Renal pelvis (tissue), 12 donors: ENCODE measurements at places on chromosomes 7 and 10.
A peak's percentile ranks its signal among the peaks of the same experiment; 100 is the strongest.

DNA sequence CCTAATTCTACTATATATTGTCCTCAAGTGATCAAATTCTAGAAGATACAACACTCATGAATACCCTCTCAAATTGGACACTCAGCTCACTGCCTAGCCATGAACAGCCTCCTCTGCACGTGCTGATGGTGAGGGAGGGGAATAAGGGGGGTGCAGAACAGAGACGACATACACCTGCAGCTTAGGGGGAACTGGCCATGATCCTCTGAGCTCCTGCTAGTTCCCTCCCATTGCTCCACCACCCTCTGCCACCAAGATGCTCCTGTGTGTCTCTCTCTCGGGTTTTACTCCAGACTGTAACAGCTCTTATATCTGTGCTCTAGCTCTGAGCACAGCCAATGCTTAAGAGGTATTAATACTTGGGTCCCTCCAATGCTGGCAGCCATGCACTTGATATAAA lies 70.7 kb downstream of the VOPP1 start:
- DNase-seq, result no peak

DNA sequence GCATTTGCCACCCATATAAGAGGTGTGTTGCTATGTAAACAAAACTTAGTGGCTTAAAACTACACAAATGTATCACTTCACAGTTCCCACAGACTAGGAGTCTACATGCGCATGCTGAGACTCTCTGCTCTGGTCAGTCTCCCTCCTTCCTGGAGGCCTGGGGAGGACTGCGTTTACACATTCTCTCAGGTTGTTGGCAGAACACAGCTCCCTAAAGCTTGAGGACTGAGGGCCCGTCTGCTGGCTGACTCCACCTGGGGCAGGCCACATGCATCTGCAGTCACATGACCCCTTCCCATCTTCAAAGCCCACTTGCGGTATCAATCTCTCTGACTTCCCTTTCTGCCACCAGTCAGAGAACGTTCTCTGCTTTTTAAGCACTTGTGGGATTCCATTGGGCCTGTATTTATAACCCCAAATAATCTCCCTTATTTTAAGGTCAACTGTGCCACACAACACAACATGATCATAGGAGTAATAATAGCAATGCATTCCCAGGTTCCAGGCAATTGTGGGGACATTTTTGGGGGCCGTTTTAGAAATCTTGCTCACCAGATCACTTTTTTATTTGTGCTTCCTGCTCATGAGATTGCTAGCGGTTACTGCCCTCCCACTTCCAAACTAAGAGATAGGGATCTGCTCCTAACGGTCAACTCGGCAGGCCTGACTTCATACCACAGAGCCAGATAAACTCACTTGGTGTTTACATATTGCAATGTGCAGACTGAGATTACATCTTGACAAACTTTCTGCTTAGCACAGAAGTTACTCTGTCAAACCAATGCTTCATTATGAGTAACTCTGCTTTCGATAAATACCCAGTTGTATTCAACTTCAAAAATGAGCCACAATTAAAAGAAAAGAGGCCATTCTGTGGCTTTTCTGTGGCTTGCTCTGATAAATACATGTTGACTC lies 96.3 kb downstream of the ALOX5 start:
- DNase-seq, result no peak

DNA sequence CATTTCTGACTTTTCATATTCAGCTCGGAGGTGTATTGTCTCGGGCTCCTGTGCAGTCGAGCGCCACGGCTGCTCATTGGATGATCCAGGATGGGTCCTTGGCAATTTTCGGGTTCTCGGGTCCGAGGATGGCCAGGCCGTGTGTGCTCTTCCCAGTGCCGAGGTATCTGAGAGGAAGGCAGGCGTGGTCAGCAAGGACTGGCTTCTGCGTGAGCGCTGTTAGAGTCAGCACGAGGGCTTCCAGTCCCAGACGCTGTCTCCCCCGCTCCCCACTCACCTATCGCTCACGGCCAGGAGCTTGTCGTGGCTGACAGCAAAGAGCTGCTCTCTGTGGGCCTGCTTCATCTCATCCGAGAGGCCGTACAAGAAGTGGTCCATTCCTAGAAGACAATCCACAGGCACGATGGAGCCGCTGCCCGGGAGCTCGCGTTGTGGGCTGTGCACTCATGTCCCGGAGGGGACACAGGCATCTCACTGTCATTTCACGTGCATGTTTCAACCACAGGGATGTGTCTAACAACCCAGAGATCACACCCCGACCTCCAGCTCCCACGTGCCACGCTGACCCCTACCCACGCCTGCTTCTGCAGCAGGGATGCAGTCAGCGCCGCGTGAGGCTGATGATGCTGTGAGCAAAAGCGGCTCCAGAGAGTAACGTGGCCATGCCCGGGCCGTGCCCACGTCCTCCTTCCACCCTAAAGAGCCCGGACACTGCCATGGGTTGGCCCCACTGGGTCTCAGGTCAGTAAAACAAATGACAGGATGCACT lies 34.4 kb downstream of the PITRM1 start:
- no peak for DNase-seq

- peak; percentile 31 for DNase-seq
Observed at GRCh38 chr10:82572744-82573143, 697.8 kb downstream of the NRG3 start.

DNA sequence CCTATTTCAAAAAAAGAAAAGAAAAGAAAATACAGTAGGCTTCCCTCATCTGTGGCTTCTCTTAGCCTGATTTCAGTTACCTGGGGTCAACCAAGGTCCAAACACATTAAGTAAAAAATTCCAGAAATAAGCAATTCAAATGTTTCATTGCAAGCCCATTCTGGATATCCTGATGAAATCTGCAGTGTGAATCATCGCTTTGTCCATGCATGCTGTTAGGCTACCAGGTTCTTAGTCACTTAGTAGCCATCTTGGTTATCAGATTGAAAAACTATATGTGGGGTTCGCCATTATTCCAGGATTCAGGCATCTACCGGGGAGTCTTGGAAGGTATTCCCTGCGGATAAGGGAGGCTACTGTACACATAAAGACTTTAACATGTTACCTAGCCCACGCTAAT lies 991 bp upstream of the FAM204A start:
- DNase-seq, result no peak

- no peak for DNase-seq
Observed at GRCh38 chr10:481628-482027, 207.8 kb downstream of the DIP2C start.

- DNase-seq, result no peak
Observed at GRCh38 chr10:121709675-121710073, 111.4 kb upstream of the FGFR2 start.
